ENCODE measurements at places on chromosomes 3 and 15.
A peak's percentile ranks its signal among the peaks of the same experiment; 100 is the strongest.

- DNase-seq, result no peak
Measured at GRCh38 chr3:183064475-183064874, 34.8 kb downstream of the MCCC1 start.

- no peak for DNase-seq
Measured at GRCh38 chr3:134610432-134611385, 40.1 kb downstream of the KY start.

DNA sequence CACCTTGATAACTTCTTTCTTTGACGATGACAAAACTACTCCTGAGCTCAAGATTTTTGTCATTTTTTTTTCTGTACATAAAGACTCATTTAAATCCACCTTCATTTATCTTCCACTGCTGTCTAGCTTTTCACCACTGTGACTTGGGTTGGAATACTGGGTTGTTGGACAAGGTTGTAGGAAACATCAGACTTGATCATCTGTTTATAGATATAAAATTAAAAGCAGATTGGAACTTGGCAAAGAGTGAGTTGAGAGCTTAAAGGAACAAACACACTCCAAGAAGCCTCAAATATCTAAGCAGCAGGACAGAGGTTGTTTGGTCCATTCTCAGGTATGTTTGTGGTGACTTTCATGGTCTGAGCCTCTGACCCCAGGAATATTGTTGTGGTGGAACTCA, 141.7 kb upstream of the NDN start:
- no peak for DNase-seq

DNA sequence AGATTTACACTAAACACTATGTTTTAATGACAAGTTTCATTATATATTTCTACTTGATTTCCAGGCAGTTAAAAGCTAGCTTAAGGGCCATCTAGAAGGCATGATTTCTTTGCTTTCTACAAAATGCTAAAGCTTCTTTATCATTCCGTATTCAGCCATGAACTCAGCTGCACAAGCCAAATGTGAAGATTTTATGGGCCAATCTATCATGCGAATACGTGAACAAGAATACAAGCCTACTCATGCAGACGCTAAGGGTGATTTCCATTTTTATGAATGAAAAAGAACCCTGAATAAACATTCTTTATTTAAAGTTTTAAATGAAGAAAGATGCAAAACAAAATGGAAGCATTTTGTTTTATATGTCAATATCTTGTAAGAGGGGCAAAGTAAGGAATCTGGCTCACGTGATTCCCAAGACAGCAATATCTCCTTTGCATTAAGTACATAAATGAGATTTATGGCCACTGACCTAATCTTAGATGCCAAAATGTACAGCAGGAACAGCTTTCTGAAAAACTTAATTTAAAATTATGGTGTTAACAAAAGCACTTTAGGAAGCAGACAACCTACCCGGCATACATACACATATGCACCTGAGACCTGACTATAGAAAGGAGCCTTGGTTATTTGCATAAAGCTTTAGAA, 215.8 kb downstream of the DPH6 start:
- DNase-seq, result peak; percentile 78

- DNase-seq, result no peak
Measured at GRCh38 chr3:185251272-185251671, 2.6 kb downstream of the EHHADH start.

All from spinal cord (tissue), 10 donors.